Peyer's patch (tissue), 4 donors: ENCODE measurements at places on chromosomes 4 and X. TPM values are rescaled to one million over a fixed set of nuclear protein-coding genes. Genes with fewer than 3 reads are reported as not detected.

GRCh38 chrX:17923546-17923945 lies 62.4 kb upstream of the RAI2 start:
- DNase-seq, result no peak

Gene RLIM
- total RNA-seq, result 13.4 TPM

DNA sequence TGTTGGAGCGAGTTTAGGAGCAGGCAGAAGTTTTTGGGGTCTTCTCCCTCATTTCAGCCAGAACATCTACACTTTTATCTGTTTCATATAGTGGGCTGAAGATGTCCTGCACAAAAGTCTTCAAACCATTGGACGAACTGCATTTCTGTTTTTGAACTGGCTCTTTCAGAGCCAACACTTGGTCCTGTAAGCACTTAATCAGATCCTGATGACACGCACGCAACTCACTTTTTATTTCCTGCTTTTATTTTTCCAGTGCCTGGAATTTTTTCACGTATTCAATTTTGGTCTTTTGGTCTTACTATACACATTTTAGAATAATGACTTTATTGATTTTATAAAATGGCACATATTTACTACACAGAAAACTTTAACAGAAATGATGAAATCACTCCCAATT lies 40.2 kb upstream of the NKX3-2 start:
- no peak for DNase-seq

DNA sequence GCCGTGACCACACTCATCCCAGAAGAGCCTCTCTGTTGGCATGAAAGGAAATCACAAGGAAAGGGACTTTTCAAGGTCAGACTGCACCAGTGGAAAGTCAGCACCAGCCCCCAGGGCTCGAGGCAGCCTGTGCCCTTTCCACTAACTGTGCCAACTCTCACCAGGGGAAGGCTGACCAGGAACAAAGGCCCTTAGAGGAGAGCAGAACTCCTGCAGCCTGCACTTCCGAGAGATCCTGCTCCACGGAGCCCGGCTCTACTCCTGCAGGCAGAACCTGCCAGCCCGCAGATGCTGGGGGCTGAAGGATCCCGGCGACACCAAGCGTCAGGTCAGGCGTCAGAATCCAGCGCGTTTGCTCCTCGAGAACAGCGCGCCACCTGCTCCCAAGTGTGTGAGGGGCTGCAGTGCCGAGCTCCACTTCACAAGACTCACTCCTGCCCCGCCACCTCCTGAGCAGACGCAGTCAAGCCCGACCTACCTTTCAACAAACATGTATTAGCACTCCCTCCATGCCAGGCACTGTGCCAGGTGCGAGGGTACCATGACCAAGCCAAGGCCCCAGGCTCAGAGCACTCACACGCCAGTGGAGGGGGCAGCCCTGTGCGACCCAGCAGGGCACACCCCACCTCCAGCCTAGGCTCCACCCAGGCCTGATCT lies 13.6 kb upstream of the HELT start:
- DNase-seq, result no peak
